Neural crest cell (in vitro differentiated cells): ENCODE measurements at places on chromosomes 3 and 15. TPM values are rescaled to one million over a fixed set of nuclear protein-coding genes. Genes with fewer than 3 reads are reported as not detected.

DNA sequence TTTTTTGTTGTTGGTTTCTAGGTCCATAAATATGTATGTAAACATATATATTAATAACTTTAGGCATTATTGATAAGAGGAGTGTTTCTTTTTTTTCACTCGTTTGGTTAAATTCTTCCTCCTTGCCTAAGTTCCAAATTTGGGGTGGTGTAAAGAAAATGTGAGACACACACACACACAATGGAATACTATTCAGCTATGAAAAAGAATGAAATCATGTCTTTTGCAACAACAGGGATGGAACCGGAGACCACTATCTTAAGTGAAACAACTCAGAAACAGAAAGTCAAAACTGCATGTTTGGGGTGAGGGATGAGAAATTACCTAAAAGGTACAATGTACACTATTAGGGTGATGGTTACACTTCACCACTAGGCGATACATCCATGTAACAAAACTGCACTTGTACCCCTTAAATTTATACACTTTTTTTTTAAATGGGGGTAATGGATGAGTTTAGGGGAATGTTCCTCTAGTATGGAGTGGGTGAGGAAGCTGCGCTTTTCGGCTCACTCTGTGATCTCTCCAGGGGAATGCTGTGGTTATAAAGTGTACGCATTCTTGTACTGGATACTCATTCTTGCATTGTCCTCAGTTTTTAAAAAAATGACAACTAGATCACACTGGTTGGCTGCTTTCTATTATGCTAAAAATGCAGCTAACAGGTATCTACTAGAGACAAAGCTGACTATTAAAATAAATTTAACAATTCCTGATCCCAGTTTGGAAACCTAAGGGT is 50.8 kb upstream of the PPARG start:
- DNase-seq, result no peak

ADCY5 gene
- 2.2 and 2.8 TPM in 2 replicates for total RNA-seq

GRCh38 chr3:193028258-193028657 is 110.6 kb upstream of the MB21D2 start:
- DNase-seq, result no peak

DNA sequence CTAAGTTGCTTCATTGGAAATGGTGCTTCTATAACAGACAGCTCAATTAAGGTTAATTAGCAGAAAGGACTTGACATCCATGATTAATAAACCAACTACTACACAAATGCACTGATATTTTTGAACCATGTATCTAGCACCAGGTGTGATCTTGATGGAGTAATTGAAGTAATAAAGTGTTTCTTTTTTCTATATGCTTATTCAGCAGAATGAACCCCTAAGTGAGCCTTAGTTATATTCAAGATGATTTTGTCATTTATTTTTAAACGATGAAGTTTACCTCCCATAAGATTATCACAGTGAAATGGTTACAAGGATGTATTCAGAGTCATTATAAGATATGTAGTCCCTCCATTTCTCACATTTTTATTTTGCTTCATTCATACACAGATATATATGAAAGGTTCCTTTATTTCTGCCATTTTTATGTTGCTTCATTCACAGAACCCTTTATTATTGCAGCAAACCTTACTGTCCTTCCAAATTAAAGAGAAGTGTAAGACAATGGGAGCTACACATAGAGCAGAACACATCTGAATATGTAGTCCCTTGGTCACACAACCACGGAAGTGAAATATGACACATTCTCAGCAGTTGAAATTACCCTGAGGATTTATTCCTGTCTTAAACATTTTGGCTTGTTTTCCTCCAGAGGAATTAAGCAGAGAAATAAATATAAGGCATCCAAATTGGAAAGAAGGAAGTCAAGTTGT is 295.0 kb downstream of the RAP2B start:
- DNase-seq, result no peak

- DNase-seq, result peak; percentile 45
These were observed 2.2 kb upstream of the HES1 start for GRCh38 chr3:194133661-194134230.

GRCh38 chr3:26061947-26062346 is 272.1 kb downstream of the OXSM start:
- no peak for DNase-seq

SCAMP2 gene
- 40.4 and 42.0 TPM in 2 replicates for total RNA-seq
